ENCODE measurements at places on chromosomes 5 and 9. TPM values are rescaled to one million over a fixed set of nuclear protein-coding genes. Genes with fewer than 3 reads are reported as not detected.

FYB1 gene
- not detected for total RNA-seq

TAF1L gene
- not detected for total RNA-seq

TEX10 gene
- 22.7 TPM for total RNA-seq

BAG1 gene
- 34.1 TPM for total RNA-seq

BSPRY gene
- total RNA-seq = 0.13 TPM

CDH9 gene
- 0.25 TPM for total RNA-seq

WDR38 gene
- not detected for total RNA-seq

SH3PXD2B gene
- total RNA-seq = 28.5 TPM

DDX4 gene
- not detected for total RNA-seq

FPGS gene
- 102 TPM for total RNA-seq

COL23A1 gene
- total RNA-seq = not detected

TMEM8B gene
- total RNA-seq = 17.6 TPM

SOHLH1 gene
- not detected for total RNA-seq

SLC22A4 gene
- total RNA-seq = 1.1 TPM

ALDH7A1 gene
- 33.8 TPM for total RNA-seq

ANKRA2 gene
- total RNA-seq = 13.8 TPM

KIAA1958 gene
- total RNA-seq = 4.7 TPM

TAF11L5 gene
- not detected for total RNA-seq

FOXB2 gene
- not detected for total RNA-seq

ADAMTS13 gene
- total RNA-seq = 1.3 TPM

SLC25A51 gene
- total RNA-seq = 23.5 TPM

SLC36A2 gene
- not detected for total RNA-seq

CNTFR gene
- not detected for total RNA-seq

CCL27 gene
- total RNA-seq = 0.25 TPM

FOXD4L3 gene
- total RNA-seq = not detected

ROPN1L gene
- total RNA-seq = 0.25 TPM

PAEP gene
- not detected for total RNA-seq

ANKRD31 gene
- total RNA-seq = not detected

SIL1 gene
- total RNA-seq = 51.0 TPM

DOLPP1 gene
- total RNA-seq = 22.3 TPM

ZNF474 gene
- 0.13 TPM for total RNA-seq

CFAP77 gene
- total RNA-seq = not detected

GFPT2 gene
- total RNA-seq = 14.2 TPM

ZNF366 gene
- not detected for total RNA-seq

SPINK4 gene
- not detected for total RNA-seq

SPRY4 gene
- total RNA-seq = 18.5 TPM

CCDC69 gene
- 0.98 TPM for total RNA-seq

SEMA6A gene
- 0.98 TPM for total RNA-seq

FBLL1 gene
- 0.33 TPM for total RNA-seq

SPATA31C1 gene
- total RNA-seq = 0.13 TPM

DNM1 gene
- 131 TPM for total RNA-seq

GTF3C4 gene
- 11.7 TPM for total RNA-seq

IL9 gene
- not detected for total RNA-seq

TMED7 gene
- 58.3 TPM for total RNA-seq

IGIP gene
- 0.65 TPM for total RNA-seq

PLPP7 gene
- 4.4 TPM for total RNA-seq

BTNL9 gene
- total RNA-seq = not detected

NAIF1 gene
- total RNA-seq = 8.3 TPM

CMYA5 gene
- total RNA-seq = under 0.01 TPM

ORM1 gene
- total RNA-seq = not detected

PCDHA1 gene
- total RNA-seq = 0.16 TPM

UBLCP1 gene
- 16.3 TPM for total RNA-seq

SOWAHA gene
- total RNA-seq = 0.16 TPM

PALM2AKAP2 gene
- 6.4 TPM for total RNA-seq

GADD45G gene
- total RNA-seq = 1.1 TPM

CDHR2 gene
- not detected for total RNA-seq

PTGDS gene
- 463 TPM for total RNA-seq

All from mesangial cell (primary cell).